Activated CD4-positive, alpha-beta T cell treated with anti-CD3 and anti-CD28 coated beads, Interleukin-2, amount 10 ng/mL, durations not matched to agents 7 days and 5 days (primary cell): ENCODE measurements at places on chromosomes 5 and 9. TPM values are rescaled to one million over a fixed set of nuclear protein-coding genes. Genes with fewer than 3 reads are reported as not detected.

IFNA13 gene
- not detected for total RNA-seq

DNA sequence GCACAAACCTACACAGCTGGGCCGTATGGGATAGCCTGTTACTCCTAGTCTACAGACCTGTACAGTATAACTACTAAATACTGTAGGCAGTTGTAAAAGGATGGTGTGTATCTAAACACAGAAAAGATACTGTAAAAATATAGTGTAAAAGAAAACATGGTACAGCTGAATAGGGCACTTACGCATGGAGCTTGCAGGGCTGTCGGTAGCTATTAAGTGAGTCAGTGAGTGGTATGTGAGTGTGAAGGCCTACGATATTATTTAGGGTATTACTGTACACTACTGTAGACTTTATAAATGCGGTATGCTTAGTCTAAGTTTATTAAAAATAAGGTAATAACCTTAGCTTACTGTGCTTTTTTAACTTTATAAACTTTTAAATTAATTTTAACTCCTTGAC, 1.2 kb downstream of the ZCCHC9 start:
- DNase-seq = no peak
- peaks cover 14% of the 10 kb centered on the region for H3K36me3 ChIP-seq
- H3K4me1 ChIP-seq = peaks cover 44% of the 10 kb centered on the region
- H3K27me3 ChIP-seq = no peaks in the 10 kb centered on the region
- H3K4me3 ChIP-seq = peak overlapping the region; percentile 92
- H3K27ac ChIP-seq = peak overlapping the region; percentile 97

- no peaks in the 10 kb centered on the region for H3K36me3 ChIP-seq
- H3K27ac ChIP-seq = no peak overlapping the region
- H3K4me3 ChIP-seq = no peak overlapping the region
- H3K4me1 ChIP-seq = no peaks in the 10 kb centered on the region
- peaks cover 4% of the 10 kb centered on the region for H3K27me3 ChIP-seq
- no peak for DNase-seq
Measured at GRCh38 chr5:156421798-156422197, 94.8 kb downstream of the SGCD start.

DNA sequence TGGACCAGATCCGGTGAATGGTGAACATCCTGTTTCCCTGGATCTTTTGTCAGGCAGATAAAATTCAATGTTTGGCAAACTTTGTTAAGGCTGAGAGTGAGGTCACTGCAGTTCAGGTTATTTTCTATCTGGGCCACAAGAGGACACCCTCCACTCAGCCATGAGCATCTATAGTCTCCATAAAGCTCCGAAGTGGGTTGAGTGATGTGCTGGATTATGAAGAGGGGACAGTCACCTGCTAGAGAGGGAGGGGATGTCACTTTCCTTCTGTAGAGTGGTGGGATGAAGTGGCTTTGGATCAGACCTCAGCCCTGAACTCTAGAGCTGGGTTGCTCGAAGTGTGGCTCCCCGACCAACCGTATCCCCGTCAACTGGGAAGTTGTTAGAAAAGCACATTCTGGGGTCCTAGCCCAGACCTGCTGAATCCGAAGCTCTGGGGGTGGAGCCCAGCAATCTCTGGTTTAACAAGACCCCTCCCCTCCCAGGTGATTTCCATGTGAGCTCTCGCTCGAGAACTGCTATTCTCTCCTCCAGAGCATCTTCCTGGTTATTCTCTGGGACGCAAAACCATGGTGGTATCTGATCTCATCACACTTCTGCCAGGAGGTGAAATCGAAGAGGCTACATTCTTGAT, 31.8 kb upstream of the FGF1 start:
- peak; percentile 16 for DNase-seq
- no peaks in the 10 kb centered on the region for H3K36me3 ChIP-seq
- H3K4me1 ChIP-seq = peaks cover 11% of the 10 kb centered on the region
- no peak overlapping the region for H3K4me3 ChIP-seq
- H3K27ac ChIP-seq = no peak overlapping the region
